ENCODE measurements at places on chromosomes 1 and 21. TPM values are rescaled to one million over a fixed set of nuclear protein-coding genes. Genes with fewer than 3 reads are reported as not detected.

Gene ZNF695
- total RNA-seq, result 5.3 TPM

Gene RAVER2
- 58.6 TPM for total RNA-seq

Gene CAMSAP2
- 7.5 TPM for total RNA-seq

Gene PRKAA2
- 6.8 TPM for total RNA-seq

Data from colonic mucosa (tissue), 4 donors.